ENCODE measurements at places on chromosomes 16 and 17. TPM values are rescaled to one million over a fixed set of nuclear protein-coding genes. Genes with fewer than 3 reads are reported as not detected.

COPRS gene
- 59.7 TPM for total RNA-seq

DNA sequence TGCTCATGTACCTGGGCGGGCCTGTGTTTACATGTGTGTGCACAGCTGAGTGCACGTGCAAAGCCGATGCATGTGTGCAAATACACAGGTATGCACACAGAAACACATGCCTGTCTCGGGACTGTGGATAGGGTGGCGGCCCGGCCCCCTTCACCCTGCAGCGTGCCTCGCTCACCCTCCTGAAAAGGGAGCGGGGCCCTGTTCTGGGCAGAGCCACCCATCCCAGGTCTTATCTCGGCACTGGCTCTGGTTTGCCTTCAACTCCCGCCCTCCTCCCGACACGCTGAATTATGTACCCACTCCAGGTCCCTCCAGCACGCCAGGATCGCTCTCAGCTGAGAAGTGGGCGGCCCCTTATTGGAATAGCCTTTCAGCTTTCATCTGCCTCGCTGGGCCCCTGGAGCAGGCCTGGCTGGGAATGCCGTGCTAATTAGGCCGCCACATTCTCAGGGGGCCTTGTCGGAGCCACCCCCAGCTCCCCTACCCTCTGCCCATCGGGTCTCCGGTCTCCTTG lies 77.8 kb downstream of the RTN4RL1 start:
- H3K36me3 ChIP-seq, result no peaks in the 10 kb centered on the region
- no peak overlapping the region for H3K27ac ChIP-seq
- H3K4me3 ChIP-seq, result no peak overlapping the region
- no peaks in the 10 kb centered on the region for H3K27me3 ChIP-seq
- H3K4me1 ChIP-seq, result no peaks in the 10 kb centered on the region
- no peak for DNase-seq

GRCh38 chr17:55163408-55163807 lies 101.4 kb upstream of the HLF start:
- H3K4me3 ChIP-seq, result no peak overlapping the region
- no peaks in the 10 kb centered on the region for H3K27me3 ChIP-seq
- H3K4me1 ChIP-seq, result peaks cover 2% of the 10 kb centered on the region
- DNase-seq, result no peak
- no peak overlapping the region for H3K27ac ChIP-seq

DNA sequence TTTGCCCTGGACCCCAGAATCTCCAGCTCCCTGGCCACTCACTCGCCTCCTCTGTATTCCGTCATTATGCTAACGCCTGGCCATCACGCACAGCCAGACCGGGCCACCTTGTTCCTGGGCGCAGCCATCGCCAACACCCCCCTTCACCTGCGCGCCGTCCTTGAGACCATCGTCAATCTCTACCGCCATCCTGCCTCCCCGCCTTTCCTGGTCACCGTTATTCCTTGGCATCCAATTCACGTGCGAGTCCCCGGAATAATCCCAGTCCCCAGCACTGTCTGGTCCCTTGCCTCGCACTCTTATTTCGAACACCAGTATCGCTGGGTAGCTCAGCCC lies 541 bp downstream of the VKORC1 start:
- no peak for DNase-seq
- peak overlapping the region; percentile 83 for H3K27ac ChIP-seq
- H3K36me3 ChIP-seq, result peaks cover 24% of the 10 kb centered on the region
- H3K4me1 ChIP-seq, result peaks cover 20% of the 10 kb centered on the region
- H3K27me3 ChIP-seq, result no peaks in the 10 kb centered on the region

Measured in activated T-helper 2 cell treated with anti-CD3 and anti-CD28 coated beads, Interferon-gamma antibody, Interleukin-2, Interleukin-4, amounts not matched to agents 10 μg/mL and 5 μg/mL and 100 μg/mL, durations not matched to agents 14 hours and 24 hours and 36 hours (primary cell).